AG09319 (cell line): ENCODE measurements at places on chromosomes 1 and 21.

GRCh38 chr21:36183144-36183795 lies 26.6 kb downstream of the DOP1B start:
- DNase-seq = no peak

GRCh38 chr1:9629445-9630201 lies 21.9 kb upstream of the PIK3CD start:
- DNase-seq = no peak

- no peak for DNase-seq
Measured at GRCh38 chr1:109508001-109508872, 1.3 kb downstream of the AMIGO1 start.

DNA sequence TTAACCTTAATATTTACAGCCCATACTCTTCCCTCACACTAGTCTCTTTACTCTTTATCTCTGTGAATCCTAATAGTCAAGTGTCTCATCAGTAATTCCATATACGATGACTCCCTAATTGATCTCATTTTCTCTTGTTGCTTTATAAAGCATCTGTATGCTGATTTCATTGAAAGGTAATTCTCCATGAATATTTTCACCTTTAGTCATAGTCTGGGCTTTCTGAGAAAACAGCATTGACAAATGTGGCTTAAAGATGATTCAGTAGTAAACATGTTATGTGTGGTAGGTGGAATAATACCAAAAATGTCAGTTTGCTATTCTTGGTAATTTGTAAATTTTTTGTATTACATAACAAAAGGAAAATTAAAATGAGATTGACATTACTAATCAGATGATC lies 1176.5 kb downstream of the NCAM2 start:
- no peak for DNase-seq

DNA sequence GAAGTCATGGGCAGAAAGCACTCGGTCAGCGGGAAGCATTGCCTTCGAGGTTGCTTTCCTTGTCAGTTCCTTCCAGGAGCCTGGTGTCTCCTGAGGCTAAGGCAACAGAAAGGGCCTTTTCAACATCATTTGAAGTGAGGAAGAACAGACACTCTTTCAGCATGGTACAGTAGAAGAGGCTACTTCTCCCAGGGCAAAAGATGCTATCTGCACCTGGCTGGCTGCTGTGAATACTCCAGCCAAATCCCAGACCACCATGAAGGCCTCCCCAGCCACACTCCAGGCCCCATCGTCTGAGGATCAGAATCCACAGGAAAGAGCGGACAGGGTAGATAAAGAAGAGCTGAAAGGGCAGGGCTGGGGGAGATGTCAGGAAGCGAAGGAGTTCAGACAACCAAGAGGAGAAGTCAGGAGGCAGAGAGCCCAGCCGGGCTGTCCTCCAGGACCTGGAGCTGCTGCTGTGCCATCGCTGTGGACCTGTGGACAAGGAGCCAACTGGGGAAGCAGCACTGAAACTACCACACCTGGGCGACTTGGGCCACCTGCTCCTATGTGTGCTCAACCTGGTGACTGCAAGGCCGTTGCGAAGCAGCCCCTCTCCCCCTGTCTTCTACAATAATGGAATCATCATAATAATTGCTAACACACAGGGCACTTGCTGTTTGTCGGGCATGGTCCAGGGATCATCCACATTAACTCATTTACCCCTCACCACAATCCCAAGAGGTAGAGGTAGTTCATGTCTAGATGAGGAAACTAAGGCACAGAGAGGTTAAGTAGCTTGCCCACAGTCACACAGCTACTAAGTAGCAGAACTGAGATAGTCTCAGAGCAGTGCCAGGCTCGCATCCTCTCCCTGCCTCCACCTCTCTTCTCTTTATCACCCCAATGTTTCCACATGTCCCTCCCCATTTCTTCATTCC lies 88.0 kb upstream of the ZBTB40 start:
- DNase-seq = no peak

GRCh38 chr1:67957066-67957465 lies 93.4 kb downstream of the DIRAS3 start:
- DNase-seq = no peak
